ENCODE measurements at places on chromosomes 5 and 9.

DNA sequence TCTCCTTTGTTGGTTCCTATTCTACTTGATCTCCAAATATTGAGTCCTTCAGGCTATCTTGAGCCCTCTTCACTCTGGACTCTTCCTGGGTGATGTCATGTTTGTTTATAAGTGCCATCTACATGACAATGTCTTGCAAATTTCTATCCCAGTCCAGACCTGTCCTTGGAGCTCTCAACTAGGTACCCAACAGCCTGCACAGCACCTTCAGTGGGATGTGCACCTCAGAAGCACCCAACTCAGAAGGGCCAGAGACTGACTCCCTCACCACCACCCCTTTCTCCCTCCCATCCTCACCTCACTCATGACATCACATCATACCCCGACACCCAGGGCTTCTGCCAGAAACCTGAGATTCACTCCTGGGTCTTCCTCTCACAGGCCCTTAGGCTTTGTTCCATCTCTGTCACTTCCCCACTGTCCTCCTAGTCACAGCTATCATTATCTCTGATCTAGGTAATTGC is 14.4 kb downstream of the TXN start:
- DNase-seq: no peak

DNA sequence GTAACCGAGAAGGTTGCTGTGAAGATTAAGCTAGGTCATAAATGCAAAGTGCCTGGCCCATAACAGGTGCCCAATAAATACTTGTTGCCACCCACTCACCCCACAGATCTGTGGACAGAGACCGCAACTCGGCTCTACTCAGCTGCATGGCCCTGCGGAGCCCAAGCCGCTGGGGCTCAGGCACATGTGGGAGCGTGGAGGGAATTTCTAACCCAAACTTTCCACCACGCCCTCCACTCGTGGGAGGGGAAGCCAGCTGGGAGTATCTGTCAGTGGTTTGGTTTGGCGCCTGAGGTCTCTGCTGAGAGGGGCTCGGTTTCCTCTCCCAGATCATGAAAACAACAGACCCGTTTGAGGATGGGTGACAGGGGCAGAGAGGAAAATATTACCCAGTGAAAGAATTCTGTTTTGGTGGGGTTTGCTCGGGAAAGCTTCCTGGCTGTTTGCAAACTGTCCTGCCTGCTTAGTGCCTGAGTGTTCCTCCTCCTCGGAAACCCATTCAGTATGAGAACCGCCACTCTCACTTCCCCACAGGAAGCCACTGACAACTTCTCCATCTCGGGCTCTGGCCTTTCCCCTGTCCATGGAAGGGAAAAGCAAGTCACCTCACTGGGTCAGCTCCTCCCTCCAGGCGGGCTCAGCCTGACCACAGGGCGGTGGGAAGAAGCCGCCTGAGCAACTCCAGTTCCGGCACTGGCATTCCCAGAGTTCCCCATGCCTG is 60.1 kb downstream of the RGS3 start:
- no peak for DNase-seq

- DNase-seq: no peak
Measured at GRCh38 chr5:123701511-123702200, 189.7 kb downstream of the CSNK1G3 start.

DNA sequence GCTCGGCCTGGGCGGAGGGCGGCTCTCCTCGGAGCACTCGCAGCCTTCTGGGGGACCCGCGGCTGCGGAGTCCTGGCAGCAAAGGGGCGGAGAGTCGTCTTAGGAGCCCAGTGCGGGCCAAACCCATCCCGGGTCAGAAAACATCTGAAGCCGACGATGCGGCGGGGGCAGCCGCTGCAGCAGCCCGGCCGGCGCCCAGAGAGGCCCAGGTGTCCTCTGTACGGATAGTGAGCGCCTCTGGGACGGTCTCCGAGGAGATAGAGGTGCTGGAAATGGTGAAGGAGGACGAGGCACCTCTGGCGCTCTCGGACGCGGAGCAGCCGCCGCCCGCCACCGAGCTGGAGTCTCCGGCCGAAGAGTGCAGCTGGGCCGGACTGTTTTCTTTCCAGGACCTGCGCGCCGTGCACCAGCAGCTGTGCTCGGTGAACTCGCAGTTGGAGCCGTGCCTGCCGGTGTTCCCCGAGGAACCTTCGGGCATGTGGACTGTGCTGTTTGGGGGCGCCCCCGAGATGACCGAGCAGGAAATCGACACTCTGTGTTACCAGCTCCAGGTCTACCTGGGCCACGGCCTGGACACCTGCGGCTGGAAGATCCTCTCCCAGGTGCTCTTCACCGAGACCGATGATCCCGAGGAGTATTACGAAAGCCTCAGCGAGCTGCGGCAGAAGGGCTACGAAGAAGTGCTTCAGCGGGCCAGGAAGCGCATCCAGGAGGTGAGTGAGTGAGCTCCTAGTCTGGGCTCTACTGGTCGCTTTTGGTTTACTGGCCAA is 1.2 kb downstream of the JMY start:
- no peak for DNase-seq

GRCh38 chr9:16405421-16405820 is 465.0 kb downstream of the BNC2 start:
- no peak for DNase-seq

GRCh38 chr9:13911473-13911872 is 402.5 kb downstream of the NFIB start:
- no peak for DNase-seq

- no peak for DNase-seq
Measured at GRCh38 chr9:125797930-125798329, 50.8 kb downstream of the PBX3 start.

DNA sequence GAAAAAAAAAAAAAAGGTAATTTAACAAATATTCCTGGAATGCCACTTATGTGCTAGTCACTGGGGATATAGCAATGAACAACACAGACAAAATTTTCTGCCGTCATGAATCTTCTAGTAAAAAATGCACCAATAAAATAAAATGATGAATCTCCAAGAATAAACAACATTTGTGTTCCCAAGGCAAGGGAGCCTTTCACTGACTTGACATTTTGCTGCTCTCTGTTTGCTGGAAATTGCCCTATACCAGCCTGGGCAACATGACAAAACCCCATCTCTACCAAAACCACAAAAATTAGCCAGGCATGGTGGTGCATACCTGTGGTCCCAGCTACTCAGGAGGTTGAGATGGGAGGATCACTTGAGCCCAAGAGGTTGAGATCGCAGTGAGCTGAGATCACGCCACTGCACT is 64.5 kb upstream of the ERBIN start:
- no peak for DNase-seq

DNA sequence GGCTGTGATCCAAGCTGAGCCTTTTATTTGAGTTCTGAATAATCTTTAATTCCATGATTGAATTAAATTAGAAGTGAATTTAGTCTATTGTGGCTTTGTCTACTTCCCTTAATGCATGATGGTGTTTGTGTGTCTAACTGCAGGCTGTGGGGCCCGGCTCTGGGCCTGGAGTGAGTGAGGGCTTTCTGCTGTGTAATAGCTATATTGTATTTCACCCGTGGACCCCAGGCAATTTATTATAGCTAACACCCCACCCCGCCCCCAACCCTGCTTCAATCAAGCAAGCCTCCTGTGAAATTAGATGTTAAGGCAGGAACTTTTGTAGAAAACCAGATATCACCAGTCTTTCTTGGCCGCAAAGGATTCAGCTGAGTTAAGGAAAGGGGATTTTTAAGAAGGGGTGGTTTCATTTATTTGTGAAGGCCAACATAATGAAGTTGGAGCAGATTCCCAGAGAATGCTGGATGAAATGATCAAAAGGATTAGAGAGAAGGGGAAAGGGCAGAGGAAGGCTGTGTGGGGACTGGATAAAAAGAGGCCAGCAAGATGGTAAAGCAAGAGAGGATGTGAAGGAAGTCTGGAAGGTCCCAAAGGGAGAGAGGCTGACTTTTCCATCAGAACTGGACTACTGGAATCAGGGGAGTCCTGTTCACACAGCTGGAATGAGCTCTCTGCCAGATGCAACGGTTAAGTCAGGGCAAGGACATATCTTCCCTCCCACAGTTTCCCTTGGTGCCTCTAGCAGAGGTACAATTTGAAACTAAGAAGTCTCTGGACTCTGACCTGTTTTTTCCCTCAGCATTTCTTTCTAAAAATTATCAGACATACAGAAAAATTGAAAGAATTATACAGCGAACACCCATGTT is 125.3 kb upstream of the SAP30L start:
- DNase-seq: no peak
